ENCODE measurements at places on chromosomes 2 and 18.

DNA sequence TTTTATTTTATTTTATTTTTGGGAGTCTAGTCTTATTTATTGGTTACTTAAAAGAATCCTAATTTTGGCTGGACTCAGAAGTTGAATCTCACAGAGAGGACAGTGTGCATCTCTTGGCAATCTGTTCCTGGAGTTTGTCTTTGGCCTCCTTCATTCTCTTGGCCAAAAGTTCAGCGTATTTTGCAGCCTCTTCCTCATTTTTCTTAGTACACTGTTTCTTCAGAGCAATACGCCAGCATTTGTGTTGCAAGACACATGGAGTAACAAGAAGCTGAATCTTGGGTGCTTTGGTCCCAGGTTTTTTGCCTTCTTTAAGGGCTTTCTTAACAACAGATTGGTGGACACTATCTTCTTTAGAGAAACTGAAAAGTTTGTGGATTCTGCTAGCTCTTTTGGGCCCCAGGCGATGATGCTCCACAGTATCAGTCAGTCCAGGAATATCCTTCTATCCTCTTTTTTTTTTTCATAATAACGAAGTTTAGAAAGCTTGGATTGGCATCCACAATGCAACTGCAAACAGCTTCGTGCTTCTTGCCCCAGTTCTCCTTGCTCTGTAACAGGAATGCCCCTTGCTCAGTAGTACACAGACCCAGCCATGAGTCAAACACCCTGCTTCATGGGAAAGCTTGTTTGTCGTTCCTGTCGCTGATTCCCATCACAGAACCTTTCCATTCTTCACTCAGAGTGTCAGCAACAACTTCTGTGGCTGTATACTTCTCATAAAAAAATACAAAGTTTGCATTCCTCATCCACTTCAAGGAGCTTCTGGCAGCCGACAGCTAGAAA lies 34.8 kb upstream of the RFX8 start:
- no peak for DNase-seq

DNA sequence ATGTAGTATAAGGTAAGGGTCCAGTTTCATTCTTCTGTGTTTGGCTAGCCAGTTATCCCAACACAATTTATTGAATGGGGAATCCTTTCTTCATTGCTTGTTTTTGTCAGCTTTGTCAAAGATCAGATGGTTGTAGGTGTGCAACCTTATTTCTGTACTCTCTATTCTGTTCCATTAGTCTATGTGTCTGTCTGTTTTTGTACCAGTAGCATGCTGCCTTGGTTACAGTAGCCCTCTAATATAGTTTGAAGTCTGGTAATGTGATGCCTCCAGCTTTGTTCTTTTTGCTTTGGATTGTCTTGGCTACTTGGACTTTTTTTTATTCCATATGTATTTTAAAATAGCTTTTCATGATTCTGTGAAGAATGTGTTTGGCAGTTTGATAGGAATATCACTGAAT lies 222.1 kb downstream of the XIRP2 start:
- DNase-seq: no peak

DNA sequence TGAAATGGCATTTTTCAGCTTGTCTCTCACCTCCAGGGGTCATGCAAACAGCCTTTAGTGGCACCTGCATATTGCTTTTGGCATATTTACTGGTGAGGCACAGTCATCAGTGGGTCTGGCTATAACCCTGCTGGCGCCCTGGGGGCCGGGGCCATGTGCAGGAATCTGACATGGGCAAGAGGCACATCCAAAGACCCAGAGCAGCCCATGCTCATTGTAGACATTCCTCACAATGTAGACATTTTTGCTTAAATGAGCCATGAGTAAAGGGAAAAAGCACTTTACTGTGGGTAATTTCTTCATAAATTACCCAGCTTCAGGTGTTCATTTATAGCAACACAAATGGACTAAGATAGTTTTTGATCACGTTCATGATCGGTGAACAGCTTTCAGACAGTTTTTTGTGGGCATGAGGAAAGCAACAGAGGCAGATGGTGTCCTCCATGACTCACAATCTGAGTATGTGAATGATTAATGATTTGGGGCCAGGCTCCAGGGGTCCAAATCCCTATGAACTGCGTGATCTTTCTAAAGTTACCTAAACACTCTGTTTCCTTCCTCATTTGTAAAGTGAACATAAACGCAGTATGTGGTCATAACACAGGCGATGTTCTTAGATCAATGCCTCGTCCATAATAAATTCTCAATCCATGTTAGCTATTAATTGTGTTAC lies 85.8 kb downstream of the LIPG start:
- DNase-seq: no peak

GRCh38 chr2:230042195-230042594 lies 26.5 kb downstream of the SLC16A14 start:
- DNase-seq: no peak

GRCh38 chr2:224126440-224126839 lies 87.4 kb upstream of the SERPINE2 start:
- no peak for DNase-seq

- DNase-seq: no peak
These were observed 208.1 kb downstream of the IKZF2 start for GRCh38 chr2:212943351-212943750.

GRCh38 chr2:60567919-60568768 lies 14.7 kb upstream of the BCL11A start:
- DNase-seq: no peak

GRCh38 chr2:8009010-8009597 lies 672.8 kb upstream of the ID2 start:
- no peak for DNase-seq

DNA sequence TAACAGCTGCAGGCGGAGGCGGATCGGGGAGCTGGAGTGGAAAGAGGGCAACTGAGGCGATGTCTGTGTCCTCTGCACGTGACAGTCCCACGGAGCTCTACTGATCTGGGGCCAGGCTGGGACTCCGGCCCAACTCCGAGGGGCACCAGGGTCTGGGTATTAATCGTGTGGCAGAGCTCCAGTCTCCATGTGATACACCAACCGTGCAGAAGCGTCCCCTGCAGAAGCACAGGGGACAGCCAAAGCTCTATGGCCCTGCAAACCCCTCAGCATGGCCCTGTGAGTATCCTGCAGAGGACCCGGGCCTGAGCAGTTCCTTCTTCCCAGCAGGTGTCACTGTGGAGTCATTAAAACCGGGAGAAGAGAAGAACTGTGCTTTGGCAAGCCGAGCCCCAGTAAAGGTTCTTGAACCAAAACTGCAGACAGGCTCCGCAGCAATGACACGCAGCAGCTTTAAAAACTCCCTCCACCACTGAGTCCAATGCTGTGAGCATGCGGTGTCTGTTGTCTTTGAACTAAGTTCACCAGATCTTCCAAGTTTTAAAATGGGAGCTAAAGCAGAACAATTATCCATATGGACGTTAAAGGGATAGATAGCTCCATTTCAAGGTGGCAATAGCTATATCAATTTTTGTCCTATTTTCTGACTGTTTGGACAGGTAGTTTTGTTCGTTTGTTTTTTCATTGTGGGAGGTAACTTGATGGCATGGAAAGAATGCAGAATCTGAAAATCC lies 79.4 kb downstream of the TMEM182 start:
- DNase-seq: no peak

DNA sequence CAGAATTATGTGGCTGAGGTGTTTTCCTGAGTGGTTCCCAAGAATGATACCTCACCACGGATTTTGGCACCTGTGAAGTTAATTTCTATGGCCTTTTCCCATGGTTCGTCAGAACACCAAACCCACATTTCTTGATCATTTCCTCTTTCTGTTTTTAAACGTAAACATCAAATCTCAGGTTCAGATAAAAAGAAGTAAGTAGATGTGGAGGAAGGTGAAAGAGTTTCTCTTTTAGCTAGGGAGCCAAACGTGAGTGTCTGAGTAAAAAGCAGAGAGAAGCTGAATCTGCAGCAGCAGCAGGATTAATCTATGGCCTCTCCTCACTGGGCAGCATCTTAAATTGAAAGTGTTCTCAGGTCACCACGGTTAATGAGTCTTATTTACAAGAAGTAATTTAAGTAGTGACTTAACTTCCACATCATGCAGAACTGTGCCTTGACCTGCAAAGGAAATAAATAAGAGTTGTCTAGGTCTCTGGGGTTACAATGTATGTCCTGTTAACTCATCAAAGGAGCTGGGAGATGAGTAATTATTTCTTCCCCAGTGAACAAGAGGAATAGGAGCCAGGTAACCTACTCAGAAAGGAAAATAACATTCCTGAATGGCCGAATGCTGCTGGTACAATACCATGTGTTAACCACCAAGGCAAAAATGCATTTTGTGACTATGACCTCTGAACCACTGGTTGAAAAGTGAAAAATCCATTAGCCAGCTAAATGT lies 139.6 kb upstream of the NETO1 start:
- no peak for DNase-seq

DNA sequence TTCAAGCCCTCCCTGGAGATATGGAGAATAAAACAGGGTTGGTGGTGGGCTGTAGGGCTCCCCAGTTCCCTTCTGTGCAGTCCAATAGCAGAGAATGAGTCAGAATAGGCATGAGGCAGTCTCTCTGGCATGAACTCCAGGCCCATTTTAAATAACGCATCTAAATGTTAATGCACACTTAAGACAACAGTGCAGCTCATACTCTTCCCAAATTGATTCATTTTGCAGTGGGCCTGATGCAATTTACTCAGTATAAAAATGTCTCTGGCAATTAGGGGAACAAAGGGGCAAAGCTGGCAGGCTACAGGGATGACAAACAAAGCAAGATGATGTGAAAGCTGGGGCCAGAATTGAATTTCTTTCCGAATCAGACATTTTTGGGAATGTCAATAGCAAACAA lies 402.8 kb downstream of the CLIP4 start:
- no peak for DNase-seq

GRCh38 chr2:43212216-43212835 lies 14.1 kb downstream of the ZFP36L2 start:
- no peak for DNase-seq

DNA sequence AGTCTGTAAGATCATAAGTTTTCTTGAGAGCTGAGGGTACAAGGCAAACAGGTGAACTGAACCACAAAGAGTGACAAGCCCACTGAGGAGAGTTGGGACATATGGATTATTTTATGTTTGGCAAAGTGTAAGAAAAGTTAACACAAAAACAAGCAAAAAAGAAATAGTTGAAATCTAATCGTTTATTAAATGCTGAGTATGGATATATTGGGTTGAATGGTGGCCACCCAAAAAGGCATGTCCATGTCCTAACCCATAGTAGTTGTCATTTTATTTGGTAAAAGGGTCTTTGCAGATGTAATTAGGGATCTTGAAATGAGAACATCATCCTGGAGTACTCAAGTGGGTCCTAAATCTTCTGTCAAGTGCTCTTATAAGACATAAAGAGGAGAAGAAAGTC lies 24.9 kb upstream of the TWIST2 start:
- DNase-seq: no peak

GRCh38 chr2:231276987-231277386 lies 78.6 kb downstream of the ARMC9 start:
- DNase-seq: no peak
